CD4-positive, alpha-beta memory T cell (primary cell): ENCODE measurements at places on chromosomes 13 and 19. TPM values are rescaled to one million over a fixed set of nuclear protein-coding genes. Genes with fewer than 3 reads are reported as not detected.

IZUMO2 gene
- polyA plus RNA-seq, result not detected

DNA sequence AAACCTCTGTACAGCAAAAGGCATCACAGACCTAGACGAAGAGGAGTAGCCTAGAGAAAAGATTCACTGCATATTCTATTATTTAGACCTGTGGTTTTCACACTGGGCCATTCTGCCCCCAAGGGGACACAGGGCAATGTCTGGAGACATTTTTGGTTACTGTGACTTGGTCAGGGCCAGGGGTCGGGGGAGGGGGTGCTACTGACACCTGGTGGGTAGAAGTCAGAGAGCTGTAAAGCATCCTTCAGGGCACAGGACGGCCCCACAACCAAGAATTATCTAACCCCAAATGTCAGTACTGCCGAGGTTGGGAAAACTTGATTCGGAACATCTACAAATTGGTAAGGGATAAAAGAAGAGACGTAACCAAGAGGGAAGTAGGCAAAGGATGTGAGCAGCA is 11.3 kb downstream of the ELAVL1 start:
- no peak for DNase-seq

DNA sequence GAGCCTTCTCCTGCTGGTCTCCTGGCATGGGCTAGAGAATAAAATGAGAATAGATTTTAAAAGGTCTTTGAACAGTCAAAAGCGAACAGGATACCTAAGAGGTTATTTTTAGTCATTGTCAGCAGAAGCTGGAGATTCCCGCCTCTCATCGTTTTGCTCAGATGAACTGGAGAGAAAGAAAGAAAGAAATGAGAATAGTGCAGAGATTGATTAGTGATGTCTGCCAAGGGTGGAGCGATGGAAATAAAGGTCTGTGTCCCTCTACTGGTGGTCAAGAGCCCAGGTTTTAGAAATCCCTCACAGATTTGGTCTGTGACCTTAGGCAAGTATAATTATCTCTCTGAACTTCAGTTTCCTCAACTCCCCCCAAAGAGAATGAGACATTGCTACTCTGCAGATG is 5.3 kb downstream of the NCAN start:
- DNase-seq, result no peak

- no peak for DNase-seq
Observed at GRCh38 chr13:20460761-20461160, 64.9 kb downstream of the CRYL1 start.

ZNF541 gene
- polyA plus RNA-seq, result 0.09 TPM

ATCAY gene
- polyA plus RNA-seq, result not detected

GRCh38 chr13:74168263-74168675 is 34.1 kb upstream of the KLF12 start:
- no peak for DNase-seq

DNA sequence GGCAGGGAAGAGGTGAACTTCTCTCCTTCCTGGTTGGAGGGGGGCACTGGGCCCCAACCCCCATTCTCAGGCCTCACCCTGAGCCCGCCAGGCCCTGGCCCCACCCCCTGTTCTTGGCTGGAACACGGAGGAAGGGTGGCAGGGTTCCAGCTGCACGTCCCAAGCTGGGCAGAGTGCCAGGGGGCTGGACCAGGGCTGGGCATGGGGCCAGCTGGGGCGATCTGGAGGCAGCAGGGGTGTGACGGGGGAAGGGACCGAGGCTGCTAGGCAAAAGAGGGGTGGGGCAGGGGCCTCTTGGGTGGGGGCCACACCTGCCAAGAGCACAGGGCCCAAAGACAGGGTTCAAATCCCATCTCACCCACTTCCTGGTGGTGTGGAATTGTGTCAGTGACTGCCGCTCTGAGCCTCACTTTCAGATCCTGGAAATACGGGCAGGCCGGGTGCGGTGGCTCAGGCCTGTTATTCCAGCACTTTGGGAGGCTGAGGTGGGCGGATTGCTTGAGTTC is 2.2 kb downstream of the HIF3A start:
- DNase-seq, result no peak

GRCh38 chr13:32881074-32881776 is 135.0 kb upstream of the KL start:
- no peak for DNase-seq

SLC8A2 gene
- polyA plus RNA-seq, result not detected

DNA sequence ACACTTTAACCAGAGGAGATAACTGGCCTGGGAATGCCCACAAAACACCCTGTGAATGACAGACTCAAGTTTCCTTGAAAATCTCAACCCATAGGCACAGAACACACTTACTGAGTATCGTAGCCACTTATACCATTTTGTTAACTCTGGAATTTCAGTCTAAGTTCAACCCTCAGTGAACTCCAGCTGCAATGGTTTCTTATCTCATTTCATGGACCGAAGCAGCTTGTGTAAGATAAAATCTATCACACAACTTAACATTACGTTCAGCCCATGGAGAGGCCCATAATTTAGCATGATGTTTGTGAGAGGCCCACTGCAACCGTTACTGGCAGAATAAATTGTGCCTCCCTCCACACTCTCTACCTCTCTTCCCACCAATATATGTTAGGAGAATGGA is 323.0 kb downstream of the DNAJC15 start:
- DNase-seq, result no peak

- no peak for DNase-seq
Observed at GRCh38 chr13:67273001-67273400, 42.9 kb upstream of the PCDH9 start.

DNA sequence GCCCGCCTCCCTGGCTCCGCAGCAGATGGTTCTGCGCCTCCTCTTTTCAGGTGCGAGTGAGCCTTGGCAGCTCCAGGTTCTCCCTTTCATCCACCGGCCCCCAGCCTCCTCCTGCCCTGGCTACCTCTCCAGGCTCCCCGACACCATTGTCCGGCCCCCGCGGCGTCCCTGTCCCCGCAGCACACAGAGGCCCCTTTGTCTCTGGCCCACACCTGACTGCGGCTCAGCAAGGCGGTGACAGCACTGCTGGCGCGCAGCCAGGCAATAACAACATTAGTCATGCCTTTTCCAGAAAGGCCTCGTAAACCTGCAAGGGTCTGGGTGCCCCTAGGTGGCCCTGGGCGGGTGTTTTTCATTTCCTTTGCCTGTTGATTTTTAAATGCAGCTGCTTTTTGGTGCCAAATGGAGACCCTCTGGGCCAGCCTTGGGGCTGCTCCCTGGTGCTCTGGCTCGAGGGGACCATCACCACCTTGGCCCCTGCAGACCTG is 73.2 kb upstream of the MEDAG start:
- DNase-seq, result no peak

PSG3 gene
- not detected for polyA plus RNA-seq

LILRB3 gene
- polyA plus RNA-seq, result 5.8 TPM

- no peak for DNase-seq
Observed at GRCh38 chr13:19650742-19651141, 17.3 kb downstream of the MPHOSPH8 start.

AP2S1 gene
- polyA plus RNA-seq, result 67.6 TPM

- DNase-seq, result no peak
Observed at GRCh38 chr19:38389957-38390924, 1.7 kb downstream of the SPRED3 start.

DNA sequence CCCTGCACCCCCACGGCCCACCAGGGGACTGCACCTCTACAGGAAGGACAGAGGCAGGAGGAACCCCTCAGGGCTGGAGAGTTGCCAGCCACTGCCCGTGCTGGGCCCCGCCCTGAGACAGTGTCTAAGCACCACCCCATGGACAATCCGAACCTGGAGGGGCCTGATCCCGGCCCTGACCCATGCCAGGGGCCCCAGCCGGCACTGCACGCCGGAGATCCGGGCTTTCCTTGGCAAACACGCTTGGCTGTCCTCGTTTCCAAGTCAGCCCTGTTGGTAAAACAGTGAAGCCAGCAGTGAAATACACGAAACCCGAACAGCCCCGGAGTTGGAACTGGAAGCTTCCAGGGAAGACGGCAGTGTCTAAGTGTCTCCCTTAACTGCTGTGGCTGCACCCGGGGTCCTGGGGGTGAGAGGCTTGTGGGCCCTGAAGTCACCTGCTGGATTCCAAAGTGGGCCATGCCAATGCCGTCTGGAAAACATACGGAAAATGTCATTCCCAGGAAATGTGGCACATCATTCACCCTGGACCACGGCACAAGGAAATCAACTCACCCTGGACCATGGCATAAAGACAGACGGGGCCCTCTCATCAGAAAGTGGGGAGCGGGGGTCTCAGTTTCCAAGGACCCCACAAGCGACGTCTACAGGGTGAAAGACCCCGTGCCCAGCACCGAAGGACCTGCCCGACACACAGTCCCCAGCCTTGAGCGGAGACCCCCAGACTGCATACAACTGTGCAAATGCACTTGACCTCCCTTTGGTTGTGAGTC is 30.9 kb downstream of the RASA3 start:
- peak; percentile 27 for DNase-seq

DNA sequence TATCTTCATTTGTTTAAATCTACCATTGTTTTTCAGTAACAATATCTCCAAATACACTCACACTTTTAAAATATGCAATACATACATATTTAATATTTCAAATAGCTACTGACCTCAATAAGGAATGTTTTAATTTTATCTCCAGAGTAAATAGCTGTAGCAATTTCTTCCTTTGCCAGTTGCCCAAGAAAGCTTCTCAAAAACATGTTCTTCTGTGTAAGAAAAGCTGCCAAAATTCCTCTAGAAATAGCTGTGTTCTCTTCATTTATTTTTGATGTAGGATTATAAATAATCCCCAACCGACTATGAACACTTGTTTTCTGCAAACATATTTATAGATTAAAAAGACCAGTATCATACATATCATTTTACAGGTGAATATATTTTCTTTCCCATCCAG is 150.5 kb downstream of the UGGT2 start:
- DNase-seq, result no peak

DNA sequence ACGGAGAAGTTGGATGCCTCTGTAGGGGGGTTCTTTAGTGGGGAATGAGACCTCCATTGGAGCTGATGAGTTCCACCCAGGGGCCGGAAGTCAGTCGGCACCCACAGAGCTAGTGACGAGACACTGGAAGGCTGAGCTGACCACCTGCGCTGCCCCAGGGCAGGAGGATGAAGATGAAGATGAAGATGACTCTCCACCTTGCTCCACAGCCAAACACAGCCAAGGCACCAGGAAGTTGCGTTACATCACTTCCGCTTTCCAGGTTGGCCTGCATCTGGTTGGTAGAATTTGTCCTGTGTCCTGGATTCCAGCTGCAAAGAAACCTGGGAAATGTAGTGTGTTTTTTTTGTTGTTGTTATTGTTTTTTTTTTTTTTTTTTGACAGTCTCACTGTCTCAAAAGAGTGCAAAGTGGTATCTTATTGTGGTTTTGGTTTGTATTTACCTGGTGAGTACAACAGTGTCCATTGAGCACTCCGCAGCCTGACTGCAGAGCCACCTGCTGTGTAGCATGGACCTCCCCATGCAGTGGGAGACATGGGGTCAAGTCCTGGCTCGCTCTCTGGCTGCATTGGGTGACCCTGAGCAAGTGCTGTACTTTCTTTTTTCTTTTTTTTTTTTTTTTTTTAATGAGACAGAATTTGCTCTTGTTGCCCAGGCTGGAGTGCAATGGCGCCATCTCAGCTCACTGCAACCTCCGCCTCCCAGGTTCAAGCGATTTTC is 1.9 kb downstream of the TBC1D17 start:
- no peak for DNase-seq

DNA sequence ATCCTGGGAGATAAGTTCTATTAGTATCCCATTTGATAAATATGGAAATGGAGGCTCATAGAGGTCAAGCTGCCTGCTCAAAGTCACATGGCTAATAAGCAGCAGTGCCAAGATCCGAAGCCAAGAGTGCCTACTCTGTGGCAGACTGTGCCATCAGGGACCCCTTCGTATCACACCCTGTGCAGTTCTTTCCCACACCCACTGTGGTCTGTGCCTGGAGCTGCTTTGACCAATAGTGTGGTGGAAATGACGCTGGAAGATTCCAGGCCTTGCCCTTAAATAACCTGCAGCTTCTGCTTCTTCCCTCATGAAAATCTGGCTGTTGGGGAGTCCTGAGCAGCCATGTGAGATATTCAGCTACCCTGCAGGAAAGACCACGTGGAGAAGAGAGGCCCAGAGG is 10.1 kb downstream of the OPA3 start:
- DNase-seq, result no peak

DNA sequence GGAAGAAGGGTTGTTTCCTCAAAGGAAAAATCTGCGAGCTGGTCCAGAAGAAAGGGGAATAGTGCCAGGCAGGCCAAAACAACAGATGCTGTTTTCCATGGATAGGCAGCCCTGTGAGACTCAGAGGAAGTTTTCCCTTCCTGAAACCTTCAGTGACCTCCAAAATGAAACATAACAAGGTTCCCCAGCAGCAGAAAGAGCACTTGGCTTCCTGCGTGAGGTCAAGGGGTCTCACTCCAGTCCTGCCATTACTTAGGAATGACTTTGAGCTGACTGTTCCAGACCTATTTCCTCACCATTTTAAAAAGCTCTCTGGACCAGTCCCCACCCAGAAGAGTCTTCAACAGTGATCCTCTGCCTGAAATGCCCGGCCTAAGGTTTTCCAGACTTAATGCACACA is 104.6 kb upstream of the IPO5 start:
- no peak for DNase-seq

MISP3 gene
- polyA plus RNA-seq, result 0.68 TPM

TLE6 gene
- polyA plus RNA-seq, result not detected

ATXN8OS gene
- not detected for polyA plus RNA-seq

DNA sequence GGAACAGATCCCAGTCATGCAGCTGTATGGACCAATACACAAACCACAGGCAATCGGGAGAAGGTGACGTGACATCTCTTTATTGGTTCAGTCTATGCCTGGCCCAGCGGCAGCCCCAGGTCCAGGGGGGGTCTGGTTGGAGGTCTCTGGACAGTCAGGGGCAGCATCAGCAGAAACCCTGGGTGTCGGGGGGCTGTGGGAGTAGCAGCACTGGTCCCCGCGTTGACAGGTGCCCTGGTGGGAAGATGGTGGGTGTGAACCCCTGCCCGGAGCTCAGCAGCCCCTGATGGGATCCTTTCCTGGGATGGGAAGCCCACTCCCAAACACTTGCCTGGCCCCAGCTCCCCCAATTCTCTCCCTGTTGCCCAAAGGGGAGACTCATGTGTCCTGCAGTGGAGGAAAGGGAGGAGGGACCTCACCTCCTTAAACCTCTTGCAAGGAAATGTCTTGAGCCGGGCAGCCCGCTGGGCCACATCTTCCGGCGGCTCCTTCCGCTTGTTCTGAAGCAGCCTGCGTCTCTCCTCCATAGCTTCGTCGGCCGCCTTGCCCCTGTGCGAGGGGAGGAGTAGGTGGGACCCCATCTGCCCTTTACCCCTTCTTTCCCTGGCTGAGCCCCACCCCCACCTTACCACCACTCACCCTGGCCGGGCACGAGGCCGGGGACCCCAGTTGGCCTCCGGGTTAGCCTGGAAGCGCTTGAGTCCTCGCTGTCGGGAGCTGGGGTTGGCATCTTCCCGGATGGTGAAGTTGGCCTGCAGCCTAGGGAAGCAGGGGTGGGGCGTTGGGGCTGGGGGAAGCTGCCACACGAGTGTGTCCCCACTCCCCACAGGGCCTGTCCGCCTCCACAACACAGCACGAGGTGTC is 2.4 kb upstream of the LYL1 start:
- DNase-seq, result no peak
